Activated gamma-delta T cell (primary cell): ENCODE measurements at places on chromosomes 5 and 9.

DNA sequence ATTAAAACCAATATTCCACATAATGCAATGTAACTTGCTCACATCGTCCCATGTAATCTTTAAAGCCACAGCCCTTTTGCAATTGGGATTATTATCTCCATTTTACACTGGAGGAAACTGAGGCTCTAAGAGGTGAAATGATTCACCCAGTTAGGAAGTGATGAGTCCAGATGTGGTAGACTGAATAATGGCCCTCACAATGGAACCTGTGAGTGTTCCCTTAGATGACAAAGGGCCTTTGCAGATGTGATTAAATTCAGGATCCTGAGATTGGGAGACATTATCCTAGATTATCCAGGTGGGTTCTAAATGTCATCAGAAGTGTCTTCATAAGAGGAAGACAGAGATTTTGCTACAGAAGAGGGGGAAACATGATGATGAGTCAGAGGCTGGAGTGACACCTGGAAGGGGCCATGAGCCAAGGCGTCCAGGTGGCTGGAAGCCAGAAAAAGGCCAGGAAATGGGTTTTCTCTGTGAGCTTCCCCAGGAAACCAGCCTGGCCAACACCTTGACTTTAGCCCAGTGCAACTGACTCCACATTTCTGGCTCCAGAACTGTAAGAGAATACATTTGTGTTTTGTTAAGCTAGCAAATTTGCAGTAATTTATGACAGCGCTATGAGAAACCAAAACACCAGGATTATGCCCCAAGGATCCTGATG lies 139.1 kb downstream of the KCNIP1 start:
- no peak for DNase-seq

- no peak for DNase-seq
Observed at GRCh38 chr5:173243831-173244305, 8.9 kb upstream of the NKX2-5 start.

- DNase-seq = no peak
Observed at GRCh38 chr9:128550770-128551656, 1.4 kb upstream of the SPTAN1 start.

DNA sequence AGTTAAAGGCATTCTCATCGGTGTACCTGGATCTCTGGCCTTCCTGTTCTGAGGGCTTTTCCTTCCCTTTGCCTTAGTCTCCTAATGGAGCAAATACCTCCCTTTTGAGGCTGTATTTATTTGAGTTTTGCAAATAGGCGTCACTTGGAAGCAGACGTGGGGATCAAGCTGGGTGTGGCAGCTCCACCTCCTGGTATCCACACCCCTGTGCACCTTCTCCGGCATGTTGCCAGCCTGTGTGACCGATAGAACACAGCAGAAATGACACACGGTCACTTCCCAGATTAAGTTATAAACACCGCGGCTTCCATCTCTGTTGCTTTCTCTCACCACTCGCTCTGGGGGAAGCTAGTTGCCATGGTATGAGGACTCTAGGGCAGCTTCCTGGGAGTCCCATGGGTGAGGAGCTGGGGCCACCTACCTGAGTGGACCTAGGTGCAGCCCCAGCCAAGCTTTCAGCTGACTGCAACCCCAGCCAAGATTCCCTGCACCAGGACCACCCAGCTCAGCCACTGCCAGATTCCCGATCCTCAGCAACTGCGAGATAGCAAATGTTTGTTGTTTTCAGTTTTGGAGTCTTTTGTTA lies 214.4 kb upstream of the MVB12B start:
- no peak for DNase-seq

- DNase-seq = no peak
Observed at GRCh38 chr9:27192291-27192960, 83.4 kb downstream of the TEK start.

GRCh38 chr5:79793304-79793703 lies 103.7 kb downstream of the CMYA5 start:
- no peak for DNase-seq

- DNase-seq = no peak
Observed at GRCh38 chr9:126704157-126704891, 90.6 kb downstream of the LMX1B start.
